ENCODE measurements at places on chromosomes 16 and 17.

DNA sequence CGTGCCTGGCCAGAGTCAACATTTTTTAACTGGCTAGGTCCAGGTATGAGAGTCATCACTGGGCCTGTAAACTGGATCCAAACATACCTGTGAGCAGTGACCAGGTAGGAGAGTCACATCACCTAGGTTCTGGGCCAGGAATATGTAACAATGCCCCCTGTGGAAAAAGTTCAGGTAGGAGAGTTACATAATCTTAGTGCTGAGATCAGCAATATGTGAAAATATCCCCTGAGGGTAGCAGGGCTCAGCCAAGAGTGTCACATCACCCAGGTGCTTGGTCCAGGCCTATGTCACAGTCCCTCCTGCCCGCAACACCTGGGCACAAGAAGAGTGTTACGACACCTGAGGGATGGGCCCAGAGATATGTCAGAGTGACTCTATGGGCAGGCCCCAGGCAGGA lies 2104.7 kb downstream of the TP53TG3F start:
- no peak for DNase-seq

GRCh38 chr16:66266436-66267291 lies 99.8 kb upstream of the CDH5 start:
- peak; percentile 60 for DNase-seq

- DNase-seq: no peak
Observed at GRCh38 chr16:25896411-25896810, 204.7 kb downstream of the HS3ST4 start.

DNA sequence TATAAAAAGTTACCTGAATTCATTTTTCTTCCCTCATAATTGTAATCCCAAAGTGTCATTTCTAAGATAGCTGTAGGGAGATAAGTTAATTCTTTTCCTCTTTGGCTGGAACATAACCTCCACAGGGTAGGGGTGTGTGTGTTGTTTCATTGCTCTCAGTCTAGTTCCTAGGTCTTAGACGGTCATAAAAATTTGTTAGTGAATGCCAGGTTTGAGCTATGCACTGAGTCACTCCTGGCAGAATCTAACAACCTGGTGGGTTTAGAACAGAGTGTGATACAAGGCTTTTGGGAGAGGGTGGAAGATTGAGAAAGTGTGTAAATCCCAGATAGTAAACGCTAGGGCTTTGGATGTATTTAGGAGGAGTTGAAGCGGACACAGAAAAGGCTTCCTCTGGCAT lies 894 bp upstream of the PHKG2 start:
- DNase-seq: peak; percentile 52

DNA sequence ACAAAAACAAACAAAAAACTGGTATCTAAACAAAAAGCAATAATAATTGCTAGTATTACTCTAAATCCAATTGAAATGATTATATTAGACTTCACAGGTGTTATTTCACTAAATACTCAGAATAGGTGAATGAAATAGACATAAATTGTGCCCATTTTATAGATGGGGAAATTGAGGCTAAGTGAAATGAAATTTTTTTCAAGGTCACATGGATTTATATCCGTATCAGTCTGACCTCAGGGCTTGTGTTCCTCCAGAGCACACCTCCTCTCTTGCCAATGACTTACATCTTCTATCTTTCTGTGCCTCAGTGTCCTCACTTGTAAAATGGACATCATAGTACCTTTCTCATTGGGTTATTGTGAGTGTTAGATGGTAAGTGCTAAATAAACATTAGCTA lies 72.3 kb downstream of the GP2 start:
- no peak for DNase-seq

DNA sequence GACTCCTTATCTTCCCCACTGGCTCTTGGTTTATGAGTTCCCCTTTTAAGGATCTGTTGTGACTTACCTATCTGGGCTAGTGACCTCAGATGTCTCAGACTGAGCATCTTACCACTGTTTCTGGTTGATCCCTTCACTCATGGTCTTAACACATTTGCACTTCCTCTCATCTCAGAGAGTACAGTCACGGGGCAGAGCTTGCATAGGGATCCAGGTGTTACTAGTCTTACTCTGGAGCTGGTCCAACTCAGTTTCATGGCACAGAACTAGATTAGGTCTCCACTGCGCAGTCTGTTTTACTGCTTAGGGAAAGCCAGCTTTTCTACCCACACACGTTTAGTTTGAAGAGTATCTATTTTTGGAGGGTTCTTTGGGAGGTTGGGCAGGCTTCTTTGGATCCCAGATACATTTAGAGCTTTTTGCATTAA lies 10.2 kb downstream of the GABARAPL2 start:
- DNase-seq: no peak

- no peak for DNase-seq
Observed at GRCh38 chr17:146983-147761, 9.8 kb downstream of the SCGB1C2 start.

DNA sequence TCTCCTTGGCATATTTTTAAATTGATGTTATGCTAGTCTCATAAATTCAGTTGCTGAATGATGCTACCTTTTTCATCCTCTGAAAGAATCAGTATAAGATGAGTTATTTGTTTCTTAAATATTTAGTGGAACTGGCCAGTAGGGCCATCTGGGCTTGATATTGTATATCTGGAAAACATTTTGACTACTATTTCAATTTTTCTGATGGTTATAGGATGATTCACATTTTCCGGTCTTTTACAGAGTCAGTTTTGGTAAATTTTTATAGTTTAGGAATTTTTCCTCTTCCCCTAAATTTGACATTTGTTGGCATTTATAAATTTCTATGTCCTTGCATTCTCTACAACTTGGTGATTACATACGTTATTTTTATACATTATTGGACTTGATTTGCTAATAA lies 296.3 kb upstream of the AXIN2 start:
- peak; percentile 7 for DNase-seq

DNA sequence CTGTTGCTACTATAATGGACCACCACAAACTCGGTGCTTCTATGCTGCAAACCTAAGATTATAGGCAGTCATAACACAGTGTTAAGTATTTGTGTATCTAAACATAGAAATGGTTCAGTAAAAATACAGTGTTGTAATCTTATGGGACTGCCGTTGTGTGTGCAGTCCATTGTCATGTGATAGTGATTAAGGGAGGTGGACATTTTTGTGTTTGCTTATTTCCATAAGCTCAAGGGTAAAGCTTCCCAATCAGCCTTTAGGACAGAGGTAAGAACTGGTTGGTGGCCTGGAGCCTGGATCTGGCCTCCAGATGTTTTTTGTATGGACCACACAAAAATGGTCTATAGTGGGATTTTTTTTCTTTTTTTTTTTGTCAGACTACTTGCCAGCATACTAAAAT lies 29.9 kb downstream of the WWOX start:
- no peak for DNase-seq

GRCh38 chr17:79849953-79850352 lies 10.7 kb upstream of the CBX4 start:
- no peak for DNase-seq

- no peak for DNase-seq
Observed at GRCh38 chr16:30767767-30768465, 5.8 kb downstream of the RNF40 start.
